HFFc6 (cell line): ENCODE measurements at places on chromosomes 11 and 22. TPM values are rescaled to one million over a fixed set of nuclear protein-coding genes. Genes with fewer than 3 reads are reported as not detected.

LINC01488 gene
- total RNA-seq = not detected in 2 replicates

- H3K4me3 ChIP-seq = 0 out of 2 replicates have a peak overlapping the region, but pooled peaks have one; percentile 39
- peak overlapping the region; percentile 59 for H3K27ac ChIP-seq
- peaks cover 9% of the 10 kb centered on the region for H3K4me1 ChIP-seq
- peaks cover 16% of the 10 kb centered on the region for H3K27me3 ChIP-seq
Observed at GRCh38 chr22:24894998-24895397, 51.5 kb downstream of the LHFPL7 start.

DNA sequence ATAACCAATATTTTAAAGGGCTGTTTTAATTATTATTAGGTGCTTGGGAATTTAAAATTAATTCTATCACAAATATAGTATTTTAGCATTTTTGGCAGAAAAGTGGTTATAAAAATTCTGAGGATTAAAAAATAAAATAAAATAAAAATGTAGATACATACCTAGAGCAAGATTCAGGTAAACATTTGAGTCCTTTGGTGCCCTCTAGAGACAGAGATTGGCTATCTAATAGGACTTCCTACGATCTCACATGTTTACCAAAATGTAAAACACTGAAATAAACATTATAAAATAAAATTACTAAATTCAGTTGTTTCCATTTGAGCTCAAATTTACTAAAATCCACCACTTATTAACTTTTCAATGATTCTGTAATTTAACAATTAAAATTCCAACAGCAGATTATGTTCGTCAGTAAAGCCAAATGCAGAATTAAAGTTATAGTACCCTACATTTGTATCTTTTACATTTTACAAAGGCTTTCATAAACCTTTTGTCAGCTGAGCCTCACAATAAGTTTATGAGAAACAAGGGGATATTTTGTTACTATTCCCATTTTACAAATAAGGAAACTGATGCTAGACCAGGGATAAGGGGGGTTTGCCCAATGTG is 27.7 kb downstream of the SLC36A4 start:
- H3K27ac ChIP-seq = no peak overlapping the region
- H3K36me3 ChIP-seq = no peaks in the 10 kb centered on the region
- no peaks in the 10 kb centered on the region for H3K27me3 ChIP-seq
- no peaks in the 10 kb centered on the region for H3K4me1 ChIP-seq

DNA sequence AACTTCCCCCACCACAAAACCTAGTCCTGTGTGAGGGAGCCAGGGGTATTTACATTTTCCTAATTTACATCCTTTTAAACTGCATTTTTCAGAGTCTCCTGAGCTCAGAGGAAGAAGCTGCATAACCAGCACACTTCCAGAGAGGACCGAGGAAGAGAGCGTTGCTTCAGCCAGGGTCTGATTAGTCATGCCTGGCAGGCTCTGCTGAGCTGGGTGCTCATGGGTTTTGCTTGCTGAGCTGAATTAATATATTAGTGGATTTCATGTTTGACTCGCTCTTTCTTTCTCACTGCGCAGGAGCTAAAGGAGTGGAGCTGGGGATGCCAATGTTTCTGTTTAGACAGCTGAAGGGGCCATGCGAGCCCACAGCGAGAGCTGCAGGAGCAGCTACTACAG is 539.3 kb upstream of the B3GAT1 start:
- DNase-seq = peak; percentile 3
- no peaks in the 10 kb centered on the region for H3K4me1 ChIP-seq
- no peaks in the 10 kb centered on the region for H3K36me3 ChIP-seq
- no peaks in the 10 kb centered on the region for H3K27me3 ChIP-seq
- H3K27ac ChIP-seq = no peak overlapping the region

ISX gene
- total RNA-seq = not detected in 3 replicates

GRCh38 chr11:75532200-75533048 is 6.7 kb upstream of the GDPD5 start:
- H3K36me3 ChIP-seq = no peaks in the 10 kb centered on the region
- peaks cover 14% of the 10 kb centered on the region for H3K27me3 ChIP-seq
- peak; percentile 38 for DNase-seq
- no peak overlapping the region for H3K4me3 ChIP-seq
- no peak overlapping the region for H3K27ac ChIP-seq

RNF26 gene
- total RNA-seq = 48.1 to 63.5 TPM (median 58.2 TPM) in 3 replicates
